Activated CD4-positive, alpha-beta T cell treated with anti-CD3 and anti-CD28 coated beads, Interleukin-2, amount 10 ng/mL, durations not matched to agents 7 days and 5 days (primary cell): ENCODE measurements at places on chromosomes 4 and X. TPM values are rescaled to one million over a fixed set of nuclear protein-coding genes. Genes with fewer than 3 reads are reported as not detected.

The GDPD2 gene
- total RNA-seq = 0.22 TPM

The GAGE2A gene
- total RNA-seq = not detected

The ARHGAP6 gene
- total RNA-seq = not detected

The SUPT20HL1 gene
- total RNA-seq = not detected

The RCHY1 gene
- 27.1 TPM for total RNA-seq

The SYTL5 gene
- total RNA-seq = not detected

The MAGEA4 gene
- not detected for total RNA-seq

The AREG gene
- total RNA-seq = 0.37 TPM

The MGAT4D gene
- not detected for total RNA-seq

The PHKA1 gene
- 0.60 TPM for total RNA-seq

The DAPP1 gene
- total RNA-seq = 39.5 TPM

The RPS6KA6 gene
- not detected for total RNA-seq

The PRAF2 gene
- total RNA-seq = 24.7 TPM

The ATP11C gene
- 15.4 TPM for total RNA-seq

The SFRP2 gene
- total RNA-seq = not detected

The PCDH19 gene
- total RNA-seq = not detected
